Activated CD4-positive, CD25-positive, alpha-beta regulatory T cell treated with anti-CD3 and anti-CD28 coated beads, Interleukin-2, amount 50 U/mL, for 72 hours (primary cell): ENCODE measurements at places on chromosomes 4 and X.

DNA sequence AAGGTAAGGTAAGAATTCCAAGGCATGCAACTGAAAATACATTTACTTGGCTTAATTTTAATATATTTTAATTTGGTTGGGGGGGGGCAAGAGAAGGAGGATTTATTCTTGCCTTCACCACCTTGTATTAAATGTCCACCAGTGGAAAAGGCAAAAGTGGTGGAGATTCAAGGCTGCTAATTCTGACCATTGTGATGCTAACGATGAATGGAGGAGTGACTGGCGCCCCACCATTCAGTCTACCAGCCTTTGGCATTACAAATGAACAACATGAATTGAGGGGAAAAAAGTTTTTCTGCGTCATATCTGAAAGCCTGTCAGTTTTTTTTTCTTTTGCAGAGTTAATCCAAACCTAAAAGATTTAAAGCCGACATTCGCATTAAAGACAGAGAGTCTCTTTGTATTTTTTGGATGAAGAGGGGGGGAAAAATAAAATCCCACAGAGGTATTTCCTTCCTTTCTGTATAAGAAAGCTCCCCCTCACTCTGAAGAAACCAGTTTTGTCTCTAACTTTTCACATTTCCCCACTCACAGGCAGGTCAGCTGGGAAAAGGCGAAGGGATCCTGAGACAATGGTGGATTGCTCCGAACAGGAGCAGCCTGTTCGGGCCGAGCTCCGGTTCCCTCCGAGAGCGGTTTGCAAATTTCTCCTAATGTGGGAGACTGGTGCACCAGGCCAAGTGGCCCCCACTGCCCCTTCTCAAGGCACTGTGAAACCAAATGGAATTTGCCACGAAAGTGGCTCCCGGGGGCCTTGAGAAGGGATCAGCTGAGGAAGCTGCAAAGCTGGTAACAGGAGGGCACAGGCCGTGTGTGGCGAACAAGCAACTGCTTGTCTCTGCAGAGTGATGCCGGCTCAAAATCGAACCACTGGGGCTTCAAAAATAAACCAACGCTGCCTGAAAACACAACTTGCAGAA, 28.1 kb downstream of the SHISA3 start:
- no peak for DNase-seq

- DNase-seq = no peak
These were observed 80.5 kb upstream of the PPARGC1A start for GRCh38 chr4:23970201-23970850.

- DNase-seq = no peak
These were observed 10.9 kb downstream of the FAM241A start for GRCh38 chr4:112156112-112156511.

DNA sequence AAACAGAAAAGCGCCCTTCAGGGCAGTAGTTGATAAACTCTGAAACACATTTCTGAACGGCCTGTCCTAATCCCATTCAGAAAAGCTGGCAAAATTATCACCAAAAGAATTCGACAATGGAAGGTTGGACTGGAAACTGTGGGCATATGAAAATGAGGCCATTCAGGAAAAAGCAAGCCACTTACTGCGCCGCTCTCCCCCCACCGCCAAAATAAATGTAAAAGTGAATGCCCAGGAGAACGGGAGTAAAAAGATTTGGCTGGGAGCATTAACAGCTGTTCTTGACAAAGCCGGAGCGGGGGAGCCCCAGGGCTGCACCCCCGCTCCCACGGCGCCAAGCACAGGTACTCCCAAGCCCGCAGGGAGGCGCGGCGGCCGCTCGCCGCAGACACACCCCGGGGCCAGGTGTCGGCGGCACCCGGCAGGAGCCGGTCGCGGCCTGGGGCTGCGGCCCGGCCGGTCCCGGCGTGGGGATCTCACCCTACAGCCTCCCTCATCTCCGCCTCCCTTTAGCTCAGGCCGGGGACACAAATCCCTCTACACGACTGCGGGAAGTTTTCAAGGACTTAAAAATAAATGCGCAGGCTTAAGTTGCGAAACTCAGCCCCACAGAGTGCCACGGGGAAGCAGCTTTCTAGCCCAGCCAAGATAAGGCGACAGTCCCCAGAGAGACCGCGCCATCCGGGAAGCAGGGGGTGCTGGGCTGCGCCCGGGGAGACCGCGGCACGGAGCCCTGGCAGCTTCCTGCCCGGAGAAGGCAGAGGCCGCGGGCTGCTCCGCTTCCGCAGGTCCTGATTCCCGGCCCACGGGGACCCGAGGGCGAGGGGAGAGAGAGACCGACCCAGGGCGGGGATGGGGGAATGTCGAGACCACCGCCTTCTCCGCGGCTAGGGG, 593 bp downstream of the SH3RF1 start:
- DNase-seq = no peak

GRCh38 chr4:67288964-67289363, 256.3 kb downstream of the CENPC start:
- DNase-seq = no peak

DNA sequence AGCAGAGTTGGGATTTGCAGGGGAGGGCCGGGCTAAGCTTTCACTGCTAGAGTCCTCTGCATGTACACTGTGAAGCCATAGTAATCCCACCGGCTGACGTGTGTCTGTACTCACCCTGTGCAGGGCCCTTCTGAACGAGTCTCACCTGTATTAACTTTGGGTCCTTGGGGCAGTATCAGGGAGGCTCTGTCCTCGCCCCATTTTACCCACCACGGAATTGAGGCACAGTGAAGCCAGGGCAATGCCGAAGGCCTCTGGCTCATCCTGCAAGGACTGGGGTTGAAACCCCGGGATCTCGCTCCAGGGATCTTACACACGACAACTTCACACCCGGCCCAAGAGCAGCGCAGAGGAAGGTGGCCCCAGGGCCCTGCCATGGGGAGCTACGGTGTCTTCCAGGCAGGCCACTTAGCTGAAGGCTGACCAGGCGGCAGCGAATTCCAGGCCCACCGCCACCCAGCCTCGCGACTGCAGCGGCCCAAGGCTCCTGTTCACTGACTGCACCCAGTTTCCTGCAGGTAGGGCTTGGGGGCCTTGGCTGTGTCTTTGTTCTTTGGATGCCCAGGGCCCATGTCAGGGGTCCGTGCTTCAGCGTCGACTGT, 75.5 kb upstream of the ADRA2C start:
- no peak for DNase-seq

DNA sequence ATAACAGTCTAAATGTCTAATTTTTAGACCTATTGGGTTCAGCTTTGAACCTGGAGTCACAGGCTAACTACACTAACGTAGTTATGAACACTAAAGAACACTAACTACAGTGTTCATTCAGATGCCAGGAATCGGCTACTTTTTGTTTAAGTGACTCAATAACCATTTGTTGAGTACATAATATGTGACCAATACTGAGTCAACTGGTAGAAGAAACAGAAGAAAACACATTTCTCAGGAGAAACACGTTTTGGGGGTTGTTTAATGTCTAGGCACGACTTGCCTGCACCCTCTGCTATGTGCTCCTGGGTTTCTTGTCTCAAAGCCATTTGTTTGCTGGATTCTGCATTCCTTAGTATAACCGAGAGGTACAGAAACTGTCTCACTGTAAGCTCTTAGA, 18.6 kb upstream of the CLNK start:
- DNase-seq = no peak

DNA sequence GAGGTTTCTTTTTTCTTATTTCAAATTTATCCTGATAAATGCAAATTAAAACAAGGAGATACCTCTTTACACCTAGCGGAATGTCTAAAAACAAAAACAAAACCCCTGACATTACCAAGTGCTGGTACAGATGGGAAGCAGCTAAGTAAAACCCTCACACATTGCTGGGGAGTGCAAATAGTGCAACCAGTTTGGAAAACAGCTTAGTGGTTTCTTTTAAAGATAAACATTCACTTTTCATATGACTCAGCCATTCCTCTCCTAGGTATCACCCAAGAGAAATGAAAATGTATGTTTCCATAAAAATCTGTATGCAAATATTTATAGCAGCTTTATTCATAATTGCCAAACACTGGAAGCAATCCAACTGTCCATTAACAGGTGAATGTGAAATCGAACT, 84.1 kb upstream of the HELT start:
- no peak for DNase-seq

DNA sequence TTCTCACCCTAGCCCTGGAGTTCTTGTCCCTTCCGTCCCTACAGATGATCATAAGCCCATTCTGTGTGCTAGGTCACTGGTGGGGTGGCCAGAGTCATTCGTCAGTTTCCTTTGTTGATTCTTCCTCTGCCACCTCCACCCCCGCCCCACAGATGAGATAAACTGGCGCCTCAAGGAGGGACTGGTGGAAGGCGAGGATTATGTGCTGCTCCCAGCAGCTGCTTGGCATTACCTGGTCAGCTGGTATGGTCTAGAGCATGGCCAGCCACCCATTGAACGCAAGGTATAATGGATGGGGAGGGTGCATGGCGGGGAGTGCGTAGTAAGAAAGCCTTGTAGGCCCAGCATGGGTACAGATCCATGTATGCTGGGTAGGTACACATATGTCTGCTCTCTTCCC, 6.4 kb downstream of the USP11 start:
- no peak for DNase-seq

DNA sequence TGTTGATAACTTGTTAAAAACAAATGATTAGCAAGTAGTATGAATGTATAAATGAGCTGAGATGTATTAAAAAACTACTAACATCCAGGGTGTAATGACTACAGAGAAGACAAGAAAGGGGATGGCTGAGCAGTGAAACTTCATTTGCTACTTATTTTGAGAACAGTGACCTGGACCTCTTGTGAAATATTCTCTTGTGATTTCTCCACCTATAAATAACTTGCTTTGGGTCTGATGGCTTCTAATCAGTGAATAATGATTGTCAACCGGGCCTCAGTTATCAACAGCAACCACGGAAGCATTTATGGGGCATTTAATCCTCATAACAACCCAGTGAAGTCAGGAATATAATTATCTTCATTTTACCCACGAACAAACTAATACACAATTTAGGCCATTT, 154.2 kb upstream of the HAND2 start:
- no peak for DNase-seq

- DNase-seq = no peak
These were observed 236.5 kb downstream of the GLUD2 start for GRCh38 chrX:121283921-121284320.

DNA sequence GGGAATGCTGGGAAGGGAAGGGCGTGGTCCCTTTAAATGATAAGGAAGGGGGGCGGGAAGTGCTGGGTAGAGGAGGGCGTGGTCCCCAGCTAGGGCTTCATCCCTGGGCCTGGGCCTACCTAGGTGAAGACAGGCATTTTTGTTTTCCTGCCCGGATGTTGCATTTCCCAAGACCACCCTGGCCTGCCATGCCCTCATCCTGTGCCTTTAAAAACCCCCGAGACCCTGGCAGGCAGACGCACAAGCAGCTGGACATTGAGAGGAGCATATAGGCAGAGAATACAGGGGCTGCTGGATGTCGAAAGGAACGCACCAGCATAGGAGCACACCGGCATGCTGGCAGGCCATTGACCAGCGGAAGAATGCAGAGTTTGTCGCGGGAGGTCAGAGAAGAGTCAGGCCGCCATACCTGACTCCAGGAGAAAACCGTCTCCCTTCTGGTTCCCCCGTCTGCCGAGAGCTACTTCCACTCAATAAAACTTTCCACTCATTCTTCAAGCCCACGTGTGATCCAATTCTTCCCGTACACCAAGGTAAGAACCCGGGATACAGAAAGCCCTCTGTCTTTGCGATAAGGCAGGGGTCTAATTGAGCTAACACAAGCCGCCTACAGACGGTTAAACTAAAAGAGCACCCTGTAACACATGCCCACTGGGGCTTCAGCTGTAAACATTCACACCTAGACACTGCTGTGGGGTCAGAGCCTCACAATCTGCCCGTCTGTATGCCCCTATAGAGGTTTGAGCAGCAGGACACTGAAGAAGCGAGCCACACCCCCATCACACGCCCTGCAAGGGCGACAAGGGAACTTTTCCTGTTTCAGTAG, 2.9 kb upstream of the AGA start:
- DNase-seq = no peak

DNA sequence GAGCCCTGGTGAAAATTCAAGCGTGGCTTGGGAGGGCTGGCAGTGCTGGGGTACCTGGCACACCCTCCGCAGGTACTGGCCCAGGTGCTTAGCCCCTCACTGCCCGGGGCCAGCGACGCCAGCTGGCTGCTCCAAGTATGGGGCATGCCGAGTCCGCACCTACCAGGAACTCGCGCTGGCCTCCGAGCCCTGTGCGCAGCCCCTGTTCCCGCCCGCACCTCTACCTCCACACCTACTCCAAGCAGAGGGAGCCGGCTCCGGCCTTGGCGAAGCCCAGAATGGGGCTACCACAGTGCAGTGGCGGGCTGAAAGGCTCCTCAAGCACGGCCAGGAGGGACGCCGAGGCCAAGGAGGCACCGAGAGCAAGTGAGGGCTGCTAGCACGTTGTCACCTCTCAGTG, 14.9 kb upstream of the DHX15 start:
- DNase-seq = no peak

- DNase-seq = no peak
These were observed 9.6 kb upstream of the EXOSC9 start for GRCh38 chr4:121791481-121791880.

GRCh38 chrX:85379174-85379907, at the start of gene POF1B:
Gene POF1B, minus strand, starts transcription at chrX:85379665. Its CDS starts 211 bp downstream, at chrX:85379454.
- no peak for DNase-seq

DNA sequence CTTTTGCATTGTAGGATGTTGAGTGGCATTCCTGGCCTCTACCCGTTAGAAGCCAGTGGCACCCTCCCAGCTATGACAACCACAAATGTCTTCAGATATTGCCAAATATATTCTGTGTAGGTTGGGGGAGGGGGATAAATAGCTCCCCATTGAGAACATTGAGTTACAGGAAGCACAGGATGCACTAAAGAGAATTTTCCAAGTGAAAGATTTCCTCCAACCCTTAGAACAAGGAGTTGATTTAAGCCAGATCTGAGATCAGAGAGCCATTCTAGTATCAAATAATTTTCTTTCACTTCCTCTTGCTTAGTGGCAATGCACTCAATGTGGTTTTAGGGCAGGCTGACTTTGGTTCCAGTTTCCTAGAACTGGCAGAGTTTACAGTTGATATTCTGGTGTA, 436.6 kb downstream of the C4orf33 start:
- DNase-seq = no peak

GRCh38 chr4:108193886-108194672, 25.3 kb upstream of the LEF1 start:
- DNase-seq = no peak

- DNase-seq = no peak
These were observed 352.9 kb downstream of the RAPGEF2 start for GRCh38 chr4:159455675-159456237.

- DNase-seq = no peak
These were observed 276.6 kb downstream of the ANK2 start for GRCh38 chr4:113325876-113326615.

- no peak for DNase-seq
These were observed 195.2 kb upstream of the C1QTNF7 start for GRCh38 chr4:15232366-15233263.

DNA sequence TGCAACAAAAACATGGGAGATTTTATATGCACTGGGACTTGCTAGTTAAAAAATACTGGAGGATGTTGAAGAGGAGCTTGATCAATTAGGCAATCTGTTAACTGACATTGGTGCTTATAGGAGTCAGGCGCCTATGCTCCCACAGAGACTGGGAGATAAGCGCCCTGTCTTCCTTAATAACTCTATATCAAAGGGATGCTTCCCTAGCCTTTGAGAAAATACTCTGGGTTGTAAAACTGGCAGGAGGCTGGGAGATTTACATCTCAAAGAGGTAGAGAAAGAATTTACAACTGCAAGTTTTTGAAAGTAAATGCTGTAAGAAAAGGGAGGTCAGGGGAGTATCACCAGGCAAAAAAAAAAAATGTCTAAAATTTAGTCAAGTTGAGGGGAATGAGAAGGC, 325.4 kb downstream of the PCDH10 start:
- DNase-seq = no peak

GRCh38 chr4:108851366-108851765, 88.5 kb upstream of the ETNPPL start:
- no peak for DNase-seq

GRCh38 chrX:51866210-51866609, 27.2 kb upstream of the MAGED1 start:
- DNase-seq = no peak
